ENCODE measurements at places on chromosomes 3 and 15.

GRCh38 chr3:33911525-33912322, 113.3 kb downstream of the PDCD6IP start:
- DNase-seq = no peak

GRCh38 chr3:76683256-76683655, 356.6 kb upstream of the ROBO2 start:
- DNase-seq = no peak

- DNase-seq = no peak
Observed at GRCh38 chr15:48097264-48097663, 23.5 kb upstream of the SLC24A5 start.

- no peak for DNase-seq
Observed at GRCh38 chr15:58444658-58445332, 13.0 kb downstream of the LIPC start.

DNA sequence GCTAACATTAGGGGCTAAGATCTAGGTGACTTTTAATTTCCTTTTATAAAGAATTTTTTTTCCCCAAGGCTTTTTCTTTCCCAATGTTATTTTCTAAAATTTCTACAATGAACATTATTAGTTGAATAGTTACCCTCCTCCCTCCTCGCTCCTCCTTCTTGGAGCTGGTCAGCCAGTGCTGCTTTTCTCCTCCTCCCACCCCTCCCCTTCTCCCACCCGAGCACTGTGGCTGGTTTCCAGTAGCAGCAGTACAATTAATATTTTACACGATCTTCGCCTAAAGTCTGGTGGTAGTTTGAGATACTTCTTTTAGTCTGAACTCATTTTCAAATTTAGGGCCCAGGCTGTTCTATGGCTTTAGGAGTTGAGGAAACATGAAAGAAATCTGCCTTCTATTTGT, 41.6 kb downstream of the EEFSEC start:
- no peak for DNase-seq

DNA sequence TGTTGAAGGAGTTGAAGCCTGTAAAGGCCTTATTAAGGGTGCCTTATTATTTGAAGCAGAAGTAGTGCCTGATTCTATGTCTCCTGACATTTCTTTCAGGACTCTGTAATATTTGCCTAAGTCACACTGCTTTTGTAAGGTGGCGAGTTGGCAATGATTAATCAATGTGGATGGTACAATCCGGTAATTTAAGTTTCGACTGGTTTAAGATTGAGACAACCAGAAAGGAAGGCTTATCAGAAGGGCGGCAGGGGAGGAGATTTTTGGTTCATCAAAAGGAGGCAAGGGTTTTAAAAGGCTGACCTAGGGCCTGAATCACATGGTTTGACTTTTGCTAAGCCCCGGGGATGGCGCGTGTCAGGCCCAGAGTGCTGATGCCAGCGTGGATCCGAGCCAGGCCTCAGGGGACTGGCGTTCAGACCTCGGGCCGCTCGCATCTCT, 830 bp upstream of the RNF13 start:
- DNase-seq = no peak

- DNase-seq = no peak
Observed at GRCh38 chr3:62237286-62237948, 135.9 kb downstream of the FEZF2 start.

- no peak for DNase-seq
Observed at GRCh38 chr15:60396560-60396957, 1.2 kb downstream of the ANXA2 start.

DNA sequence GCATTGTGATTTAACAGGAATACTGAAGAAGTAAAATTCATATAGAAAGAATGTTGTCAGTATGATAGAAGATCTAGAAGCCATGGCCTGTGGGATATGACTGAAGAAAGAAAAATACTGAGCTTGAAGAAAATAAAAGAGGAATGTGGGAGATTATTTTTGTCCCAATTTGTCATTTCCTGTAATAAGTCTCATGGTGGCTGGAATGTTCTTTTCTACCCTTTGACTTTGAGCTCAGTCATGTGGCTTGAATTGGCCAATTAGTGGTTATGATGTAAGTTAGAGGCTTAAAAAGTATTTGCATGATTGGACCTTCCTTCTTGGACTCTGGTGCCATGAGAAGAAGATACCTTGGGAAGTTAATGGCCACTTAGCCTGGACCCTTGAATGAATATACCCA, 14.1 kb downstream of the APH1B start:
- DNase-seq = no peak

DNA sequence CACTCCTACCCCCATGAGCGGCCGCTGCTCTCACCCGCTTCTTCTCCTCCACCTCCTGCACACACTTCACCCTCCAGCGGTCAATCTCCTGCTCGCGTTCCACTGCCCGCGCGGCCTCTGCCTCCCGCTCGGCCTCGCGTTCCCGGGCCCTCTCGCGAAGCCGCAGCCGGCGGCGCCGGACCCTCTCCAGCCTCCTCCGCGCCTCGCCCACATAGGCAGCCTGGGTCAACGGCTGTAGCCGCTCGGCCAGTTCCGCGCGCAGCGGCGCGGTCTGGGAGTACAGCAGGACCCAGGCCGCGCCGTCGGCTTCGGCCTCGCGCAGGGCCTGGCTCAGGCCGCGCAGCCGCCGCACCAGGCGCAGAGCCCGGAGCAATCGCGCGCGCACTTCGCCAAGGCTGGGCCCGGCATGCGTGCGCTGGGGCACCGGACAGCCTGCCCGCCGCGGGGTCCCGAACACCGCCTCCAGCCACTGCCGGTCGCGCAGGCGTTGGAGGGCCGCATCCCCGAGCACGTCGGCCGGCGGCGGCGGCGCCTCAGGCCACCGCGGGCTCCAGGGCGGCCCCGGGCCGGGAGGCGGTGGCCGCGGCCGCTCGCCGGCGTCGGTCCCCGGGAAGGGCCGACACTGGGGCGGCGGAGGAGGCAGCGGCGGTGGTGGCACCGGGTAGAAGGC, 595 bp downstream of the PDCD7 start:
- peak; percentile 9 for DNase-seq

- DNase-seq = no peak
Observed at GRCh38 chr3:55327131-55327920, 159.8 kb downstream of the WNT5A start.

- DNase-seq = no peak
Observed at GRCh38 chr15:66491846-66492245, 5.7 kb downstream of the SNAPC5 start.

GRCh38 chr3:25728101-25728500, 55.1 kb downstream of the NGLY1 start:
- no peak for DNase-seq

- no peak for DNase-seq
Observed at GRCh38 chr3:88059380-88060170, 520 bp downstream of the ZNF654 start.

GRCh38 chr15:85045615-85046014, 64.0 kb downstream of the PDE8A start:
- no peak for DNase-seq

DNA sequence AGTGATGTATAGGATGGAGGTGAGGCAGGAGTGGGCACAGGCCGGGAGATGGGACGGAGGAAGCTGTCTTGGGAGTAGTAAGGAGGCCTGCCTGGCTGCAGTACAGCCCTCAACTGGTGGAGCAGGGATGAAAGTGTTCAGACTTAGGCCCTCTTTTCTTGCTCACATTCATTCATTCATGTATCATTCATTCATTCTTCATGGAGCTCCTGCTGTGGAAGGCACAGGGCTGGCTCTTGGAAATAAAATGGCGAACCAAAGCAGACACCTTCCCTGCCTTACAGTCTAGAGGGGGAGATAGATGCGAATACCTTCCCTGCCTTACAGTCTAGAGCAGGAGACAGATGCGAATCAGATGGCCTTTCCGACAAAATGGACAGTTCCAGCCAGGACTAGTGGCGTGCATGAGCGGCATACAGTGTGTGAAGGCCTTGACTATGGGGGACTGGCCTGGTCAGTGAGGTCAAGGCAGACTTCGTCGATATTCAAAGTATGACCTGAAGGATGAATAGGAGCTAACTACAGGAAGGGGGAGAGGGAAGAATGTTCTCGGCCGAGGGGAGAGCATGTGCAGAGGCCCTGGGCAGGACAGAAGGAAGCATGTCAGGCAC, 143.2 kb upstream of the TLE3 start:
- no peak for DNase-seq

GRCh38 chr15:92811148-92811913, 88.8 kb upstream of the CHD2 start:
- DNase-seq = no peak

- DNase-seq = no peak
Observed at GRCh38 chr3:139121513-139122220, 77.0 kb upstream of the PRR23C start.

GRCh38 chr3:169456900-169457299, 206.6 kb downstream of the MECOM start:
- no peak for DNase-seq

DNA sequence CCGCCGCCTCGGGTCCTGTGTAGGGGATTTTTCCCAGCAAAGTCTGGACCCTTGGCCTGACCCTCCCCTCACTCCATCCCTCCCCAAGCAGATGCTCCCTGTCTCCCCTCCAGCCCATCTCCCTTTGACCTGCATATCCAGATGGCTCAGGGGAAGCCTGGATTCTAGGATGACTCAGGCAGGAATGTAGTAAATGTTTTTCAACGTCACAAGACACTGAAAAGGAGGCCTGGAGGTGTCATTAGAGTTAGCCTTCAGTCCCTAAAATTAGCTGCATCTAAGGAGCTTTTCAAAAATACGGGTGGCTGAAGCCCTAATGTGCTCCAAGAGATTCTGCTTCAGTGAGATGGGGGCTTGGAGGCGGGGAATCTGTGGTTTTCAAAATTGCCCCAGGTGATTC, 7.2 kb downstream of the ACAN start:
- no peak for DNase-seq

DNA sequence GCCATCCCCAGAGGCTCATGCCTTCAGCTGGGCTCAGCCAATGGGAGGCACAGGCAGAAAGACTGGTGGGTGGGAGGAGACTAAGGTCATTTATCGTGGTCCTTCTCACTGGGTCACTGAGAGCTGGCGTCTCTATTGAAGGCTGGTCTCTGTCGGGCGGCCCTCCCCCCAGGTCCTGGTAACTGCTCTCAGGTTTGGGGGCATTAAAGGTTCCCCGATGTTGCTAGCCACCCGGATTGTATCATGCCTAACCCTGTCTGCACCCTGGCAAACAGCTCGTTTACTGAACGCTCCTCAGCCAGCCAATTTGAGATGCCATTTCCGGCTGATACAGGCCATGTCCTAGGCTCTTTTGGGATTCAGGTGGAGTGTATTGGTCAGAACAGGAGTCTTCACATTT, 10.5 kb downstream of the SELENOS start:
- no peak for DNase-seq

DNA sequence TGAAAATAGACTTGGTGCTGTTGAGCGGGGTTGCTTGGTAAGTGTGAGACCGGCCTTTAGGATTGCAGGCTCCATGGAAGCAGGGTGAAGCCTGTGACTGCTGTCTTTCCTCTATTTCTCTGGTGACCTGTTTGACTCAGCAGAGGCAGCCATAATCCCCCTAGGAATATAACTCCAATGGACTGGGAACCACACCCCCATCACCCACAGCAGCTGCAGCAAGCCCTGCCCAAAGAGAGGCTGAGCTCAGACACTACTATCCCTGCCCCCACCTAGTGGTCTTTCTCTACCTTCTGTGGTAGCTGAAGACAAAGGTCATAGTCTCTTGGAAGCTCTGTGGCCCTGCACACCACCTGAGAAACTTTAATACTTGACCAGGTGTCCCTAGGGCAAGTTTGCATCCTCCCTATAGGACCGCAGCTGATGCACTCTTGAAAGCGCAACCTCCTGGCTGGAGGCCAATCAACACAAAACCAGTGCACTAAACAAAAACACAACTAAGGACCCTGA, 133.6 kb upstream of the MRPL3 start:
- DNase-seq = no peak

DNA sequence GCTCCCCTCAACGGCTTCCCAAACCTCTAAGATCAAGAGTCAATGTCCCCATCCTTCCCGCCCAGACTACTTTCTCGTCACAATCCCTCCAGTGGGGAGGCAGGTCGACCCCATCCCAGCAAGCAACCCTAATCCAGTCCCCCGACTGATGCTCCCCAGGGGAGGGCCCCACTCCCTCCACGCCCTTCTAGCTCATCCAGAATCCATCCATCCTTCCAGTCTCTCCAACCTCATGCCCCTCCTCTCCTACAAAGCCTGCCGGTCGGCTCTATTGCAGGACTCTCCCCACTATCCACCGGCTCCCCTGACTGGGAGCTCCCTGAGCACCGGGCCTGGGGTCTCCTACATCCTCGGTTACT, 1.3 kb downstream of the ADAMTS7 start:
- no peak for DNase-seq

DNA sequence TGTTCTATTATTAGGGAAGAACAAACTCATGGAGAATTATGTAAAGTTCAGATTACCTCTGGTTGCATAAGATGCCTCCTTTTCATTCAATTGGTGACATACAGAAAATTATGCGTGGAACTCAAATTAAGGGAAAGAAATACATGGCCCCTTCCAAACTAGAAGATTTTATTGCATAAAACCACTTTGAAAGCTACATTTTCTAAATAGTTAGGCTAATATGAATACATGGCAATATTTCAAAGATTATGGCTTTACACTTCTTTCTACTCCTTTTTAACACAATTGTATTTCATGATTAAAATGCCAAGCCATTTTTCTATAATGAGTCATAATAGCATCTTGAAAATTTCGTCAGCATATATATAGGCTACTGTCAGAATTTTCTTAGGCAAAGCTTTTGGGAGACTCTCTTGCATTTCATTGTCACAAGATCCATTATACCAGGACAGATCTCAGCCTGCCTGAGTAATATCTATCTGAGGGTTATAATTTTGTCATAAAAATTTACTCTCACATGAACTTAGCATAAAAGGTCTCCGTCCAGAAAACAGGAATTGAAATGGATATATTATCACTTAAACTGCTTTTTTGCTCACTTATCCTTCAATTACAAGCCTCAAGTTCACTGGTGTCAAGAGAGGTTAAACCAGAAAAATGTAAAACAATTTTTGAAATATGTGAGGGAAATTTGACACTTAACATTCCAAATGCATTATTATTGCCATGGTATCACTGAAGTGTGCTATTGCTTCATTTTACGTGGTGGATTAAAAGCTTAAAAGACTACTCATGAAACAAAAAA, 37.1 kb downstream of the CPA3 start:
- no peak for DNase-seq

DNA sequence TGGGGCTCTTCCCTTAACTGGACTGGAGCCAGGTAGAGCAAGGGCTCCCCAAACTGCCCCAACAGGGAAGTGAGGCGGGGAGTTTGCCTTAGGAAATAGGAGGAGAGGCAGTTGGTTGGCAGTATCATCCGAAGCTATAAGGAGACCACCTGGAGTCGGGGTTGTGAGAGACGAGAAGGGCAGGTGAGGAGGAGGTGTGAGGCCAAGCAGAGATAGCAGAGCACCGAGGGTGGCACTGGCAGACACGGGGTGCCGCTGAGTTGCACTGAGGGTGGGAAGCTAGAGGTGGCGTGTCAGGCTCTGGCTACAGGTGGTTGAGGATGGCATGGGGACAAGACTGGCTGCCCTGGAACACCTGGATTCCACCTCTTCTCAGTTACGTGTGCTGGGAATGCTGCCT, 17.2 kb downstream of the RASGRF1 start:
- no peak for DNase-seq
